PC-9 (cell line): ENCODE measurements at places on chromosomes 16 and 17.

- DNase-seq: no peak
Measured at GRCh38 chr17:79996291-79996690, 39.4 kb downstream of the TBC1D16 start.

- DNase-seq: no peak
Measured at GRCh38 chr16:58582133-58582532, 47.5 kb downstream of the CNOT1 start.

- DNase-seq: peak; percentile 90
Measured at GRCh38 chr17:29155227-29155965, 24.8 kb downstream of the MYO18A start.

DNA sequence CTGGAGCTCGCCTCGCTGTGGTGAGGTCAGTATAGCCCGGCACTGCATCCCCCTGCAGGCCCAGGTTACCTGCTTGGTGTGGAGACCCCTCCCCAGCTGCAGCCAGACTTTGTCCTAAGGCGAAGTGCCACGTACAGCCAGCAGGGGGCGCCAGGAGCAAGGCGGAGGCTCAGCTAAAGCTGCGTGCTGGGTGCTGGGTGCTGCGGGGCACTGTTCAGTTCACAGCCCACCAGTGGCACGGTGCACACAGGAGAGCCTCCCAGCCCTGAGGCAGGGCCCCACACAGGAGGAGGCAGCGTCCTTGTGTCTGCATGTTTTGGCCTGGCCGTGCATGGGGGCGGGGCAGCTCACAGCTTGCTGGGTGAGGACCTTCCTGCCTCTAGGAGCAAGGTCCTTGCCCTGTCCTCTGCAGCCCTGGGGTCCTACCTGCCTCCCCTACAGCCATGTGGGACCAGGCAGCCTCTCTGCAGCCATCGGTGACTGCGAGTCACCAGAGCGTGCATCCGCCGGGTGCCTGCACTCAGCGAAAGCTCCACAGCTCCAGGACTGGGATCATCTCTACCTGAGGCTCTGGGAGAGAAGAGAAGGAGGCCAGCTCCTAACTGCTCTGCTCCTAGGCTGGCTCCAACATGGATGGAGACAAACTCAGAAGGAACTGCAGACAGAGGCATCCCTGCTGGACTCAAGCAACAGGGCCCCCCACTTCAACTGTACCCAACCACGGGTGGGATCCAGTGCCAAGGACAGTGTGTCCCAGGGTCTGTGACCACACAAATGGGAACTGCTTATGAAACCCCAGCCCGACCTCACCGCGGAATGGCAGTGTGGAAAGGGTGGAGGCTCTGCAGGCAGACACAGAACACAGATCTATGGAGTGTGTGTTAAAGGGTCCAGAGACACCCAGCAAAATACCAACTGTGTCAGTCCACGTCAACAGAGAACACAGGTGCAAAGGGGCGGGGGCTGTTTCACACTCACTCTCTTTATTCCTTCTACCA lies 19.0 kb downstream of the SLC7A5 start:
- DNase-seq: peak; percentile 65

GRCh38 chr16:57612494-57612893 lies 15.9 kb upstream of the ADGRG1 start:
- DNase-seq: no peak

GRCh38 chr17:62626719-62627218 lies 701 bp upstream of the MRC2 start:
- DNase-seq: no peak

GRCh38 chr16:84115919-84116719 lies 623 bp downstream of the MBTPS1 start:
- DNase-seq: no peak

- no peak for DNase-seq
Measured at GRCh38 chr17:65656390-65657250, 95.2 kb upstream of the AXIN2 start.

DNA sequence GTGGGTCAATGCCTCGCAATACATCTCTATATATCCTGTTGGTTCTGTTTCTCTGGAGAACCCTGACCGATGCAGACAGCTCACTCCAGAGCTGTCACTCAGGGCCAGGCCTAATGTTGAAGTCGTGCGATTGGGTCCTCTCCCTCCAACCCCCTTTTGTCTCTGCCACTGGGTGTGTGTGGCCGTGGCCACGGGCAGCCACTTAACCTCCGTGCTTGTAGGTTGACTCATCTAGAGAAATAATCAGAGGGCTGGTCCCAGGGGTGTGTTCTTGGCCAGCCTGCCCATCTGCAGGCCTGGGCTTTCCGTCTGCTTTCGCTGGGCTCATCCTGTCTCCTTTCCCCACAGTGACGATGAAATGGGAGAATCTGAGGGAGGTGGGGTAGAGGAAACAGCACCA lies 7.4 kb downstream of the ADAD2 start:
- no peak for DNase-seq
